ENCODE measurements at places on chromosomes 5 and 9. TPM values are rescaled to one million over a fixed set of nuclear protein-coding genes. Genes with fewer than 3 reads are reported as not detected.
A peak's percentile ranks its signal among the peaks of the same experiment; 100 is the strongest.

ANGPTL2 gene
- 2.0 TPM for total RNA-seq

GRCh38 chr5:108380531-108381349, 1.2 kb downstream of the FBXL17 start:
- peak; percentile 34 for DNase-seq

- DNase-seq: no peak
Observed at GRCh38 chr5:147436596-147436995, 73.3 kb downstream of the DPYSL3 start.

GRCh38 chr5:45601424-45601823, 94.8 kb downstream of the HCN1 start:
- DNase-seq: no peak

DNA sequence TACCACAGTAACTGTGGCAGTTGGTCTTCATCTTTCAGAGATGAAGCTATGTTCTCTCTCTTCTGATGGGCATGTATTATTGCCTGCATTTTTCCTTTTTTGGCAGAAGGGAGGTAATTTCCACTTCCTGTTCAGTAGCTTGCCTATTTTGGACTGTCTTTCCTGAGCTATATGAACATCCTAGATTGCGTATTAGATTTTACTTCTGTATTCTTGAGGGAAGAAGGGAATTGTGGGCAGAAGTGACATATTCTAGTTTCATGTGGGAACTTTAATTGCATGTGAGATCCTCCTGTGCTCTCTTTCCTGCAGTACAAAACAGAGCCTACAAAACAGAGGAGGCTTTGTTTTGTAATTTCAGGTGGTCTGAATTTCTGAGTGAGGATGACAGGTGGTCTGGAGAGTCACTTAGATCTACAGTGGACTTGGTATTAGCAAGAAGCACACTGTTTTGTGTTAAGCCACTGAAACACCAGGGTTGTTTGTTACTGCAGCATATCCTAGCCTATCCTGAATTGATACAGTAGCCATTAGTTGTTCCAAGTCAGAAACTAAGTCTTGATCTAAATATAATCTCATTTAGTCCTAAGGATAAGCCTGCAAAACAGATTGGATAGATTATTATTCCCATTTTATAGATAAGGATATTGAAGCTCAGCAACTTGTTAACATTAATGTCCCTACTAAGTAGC, 68.1 kb downstream of the AOPEP start:
- DNase-seq: no peak
